NCI-H1436 (cell line): ENCODE measurements at places on chromosomes 13 and 19.

- no peak for DNase-seq
Observed at GRCh38 chr13:49098771-49099512, 121.2 kb upstream of the MLNR start.

DNA sequence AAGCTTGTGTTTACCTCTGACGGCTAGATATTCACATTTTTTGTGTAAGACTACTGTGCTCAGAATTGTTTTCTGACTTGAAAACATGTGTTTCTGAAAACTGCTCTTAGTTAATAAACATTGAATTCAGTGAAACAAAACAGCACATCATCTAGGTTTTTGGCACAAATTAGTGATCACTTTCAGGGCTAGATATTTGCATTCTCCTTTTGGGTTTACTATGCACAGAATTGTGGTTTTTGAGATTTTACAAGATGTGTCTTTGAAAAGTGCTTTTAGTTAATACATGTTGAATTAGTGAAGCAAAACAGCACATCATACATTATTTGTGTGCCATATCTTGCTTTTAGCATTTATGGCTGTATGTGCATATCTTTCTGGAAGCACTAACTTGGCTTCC, 8.2 kb upstream of the PARP4 start:
- no peak for DNase-seq

DNA sequence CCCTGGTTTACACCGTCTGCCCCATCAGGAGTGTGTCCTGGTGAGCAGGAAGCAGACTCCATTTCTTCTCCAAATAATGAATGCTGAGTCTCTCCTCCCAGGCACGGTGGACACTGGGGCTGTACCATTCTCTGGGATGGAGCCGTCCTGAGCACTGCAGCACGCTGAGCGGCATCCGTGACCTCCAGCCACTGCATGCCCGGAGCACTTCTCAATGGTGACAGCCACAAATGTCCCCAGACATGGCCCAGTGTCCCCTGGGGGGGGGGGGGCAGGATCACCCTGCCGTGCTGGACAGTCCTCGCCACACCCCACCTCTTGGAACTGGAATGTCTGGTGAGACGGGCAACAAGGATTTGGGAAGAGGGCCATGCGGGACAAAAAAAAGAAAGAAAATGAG, 37.4 kb downstream of the GNG7 start:
- DNase-seq = no peak

DNA sequence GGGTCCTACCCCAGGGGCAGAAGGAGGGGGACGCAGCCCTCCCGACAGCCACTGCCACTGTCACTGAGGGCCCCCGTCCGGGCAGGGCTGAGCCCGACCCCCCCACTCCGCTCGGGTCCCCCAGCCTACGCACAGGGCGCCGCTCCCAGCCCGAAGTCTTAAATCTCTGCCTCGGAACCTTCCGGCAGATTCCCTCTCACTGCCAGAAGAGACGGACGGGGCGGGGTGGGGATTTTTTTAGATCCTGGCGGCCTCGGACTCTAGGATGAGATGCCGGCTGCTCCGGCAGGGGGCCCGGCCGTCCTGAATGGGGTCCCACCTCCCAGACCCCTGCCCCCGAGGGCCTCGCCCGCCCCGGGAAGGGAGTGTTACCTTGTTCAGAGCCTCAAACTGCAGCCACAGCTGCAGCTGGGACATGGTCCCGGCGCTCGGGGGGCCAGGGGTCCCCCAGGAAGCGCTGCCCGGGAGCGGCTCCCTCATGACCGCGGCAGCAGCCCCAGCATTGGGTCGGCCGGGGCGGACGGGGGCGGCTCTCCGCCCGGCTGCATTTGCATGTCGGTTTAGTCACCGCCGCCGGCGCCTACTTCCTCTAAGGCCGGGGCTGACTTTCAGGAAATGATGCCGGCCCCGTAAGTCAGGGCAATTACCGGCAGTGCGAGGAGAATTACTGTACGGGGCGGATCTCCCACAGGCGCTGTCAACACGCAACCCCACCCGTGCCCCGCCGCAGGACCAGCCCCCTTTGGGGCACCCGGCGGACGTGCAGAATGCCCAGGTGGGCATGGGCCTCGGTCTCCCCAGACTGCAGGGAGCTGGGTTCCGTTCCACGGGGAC, 28.1 kb downstream of the GPX4 start:
- peak; percentile 51 for DNase-seq

- no peak for DNase-seq
Observed at GRCh38 chr13:34751044-34751443, 191.0 kb upstream of the NBEA start.

GRCh38 chr19:40718774-40719391, 2.0 kb downstream of the ITPKC start:
- DNase-seq = no peak

- DNase-seq = no peak
Observed at GRCh38 chr19:21611659-21612402, 106.4 kb downstream of the ZNF429 start.

GRCh38 chr13:110525328-110526319, 35.9 kb downstream of the RAB20 start:
- DNase-seq = peak; percentile 69

- no peak for DNase-seq
Observed at GRCh38 chr19:58554494-58555368, at the start of gene CHMP2A. TSS of gene CHMP2A (minus strand) at chr19:58555105. CDS start at chr19:58554212, 893 bp downstream.

GRCh38 chr19:2062389-2062729, 11.3 kb upstream of the MKNK2 start:
- no peak for DNase-seq

- no peak for DNase-seq
Observed at GRCh38 chr13:34765446-34766180, 176.5 kb upstream of the NBEA start.

GRCh38 chr13:78881054-78881453, 222.1 kb upstream of the OBI1 start:
- DNase-seq = peak; percentile 4

- DNase-seq = no peak
Observed at GRCh38 chr13:31670831-31671617, 68.3 kb upstream of the RXFP2 start.

GRCh38 chr13:111659842-111660241, 339.4 kb downstream of the TEX29 start:
- no peak for DNase-seq

DNA sequence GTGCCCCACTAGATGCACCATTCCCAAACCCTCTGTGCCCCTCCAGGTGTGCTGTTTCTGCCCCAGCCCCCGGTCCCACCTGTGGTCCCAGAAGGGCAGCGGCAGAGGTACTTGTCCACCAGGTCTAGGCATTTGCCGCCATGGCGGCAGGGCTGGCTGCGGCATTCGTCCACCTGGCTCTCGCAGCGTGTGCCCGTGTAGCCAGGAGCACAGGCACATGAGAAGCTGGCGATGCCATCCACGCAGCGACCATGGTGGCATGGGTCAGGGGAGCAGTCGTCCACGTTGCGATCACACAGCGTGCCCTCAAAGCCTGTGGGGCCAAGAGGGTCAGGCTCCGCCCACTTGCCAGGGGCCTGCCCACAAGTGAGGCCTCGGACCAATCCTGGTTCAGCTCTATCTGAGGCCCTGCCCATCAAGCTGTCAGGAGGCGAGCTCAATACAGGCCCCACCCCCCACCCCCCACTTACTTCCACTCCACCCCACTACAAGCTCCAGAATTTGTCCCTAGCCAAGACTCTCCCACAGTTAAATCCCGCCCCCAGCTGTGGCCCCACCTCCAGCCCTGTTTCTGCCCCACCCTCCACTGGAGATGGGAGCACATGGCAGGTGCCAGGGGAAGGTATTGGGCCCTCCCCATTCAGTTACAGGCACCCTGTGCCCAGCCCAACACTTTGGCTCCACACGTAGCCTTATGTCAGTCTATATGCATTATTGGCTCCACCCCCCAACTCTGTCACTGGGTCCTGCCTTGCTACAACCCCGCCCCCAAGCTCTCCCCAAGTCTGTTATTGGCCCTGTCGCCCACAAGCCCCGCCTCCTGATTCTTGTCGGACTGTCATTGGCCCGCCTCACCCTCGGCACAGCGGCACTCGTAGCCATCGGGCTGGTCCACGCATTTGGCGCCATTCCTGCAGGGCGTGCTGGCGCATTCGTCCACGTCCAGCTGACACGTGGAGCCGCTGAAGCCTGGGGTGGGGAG, 13.5 kb downstream of the NOTCH3 start:
- DNase-seq = no peak

- DNase-seq = no peak
Observed at GRCh38 chr13:26605845-26606244, 48.4 kb downstream of the WASF3 start.

GRCh38 chr19:51354103-51354741, 12.0 kb downstream of the ETFB start:
- DNase-seq = no peak

GRCh38 chr13:102452836-102453235, 51.0 kb upstream of the FGF14 start:
- no peak for DNase-seq

DNA sequence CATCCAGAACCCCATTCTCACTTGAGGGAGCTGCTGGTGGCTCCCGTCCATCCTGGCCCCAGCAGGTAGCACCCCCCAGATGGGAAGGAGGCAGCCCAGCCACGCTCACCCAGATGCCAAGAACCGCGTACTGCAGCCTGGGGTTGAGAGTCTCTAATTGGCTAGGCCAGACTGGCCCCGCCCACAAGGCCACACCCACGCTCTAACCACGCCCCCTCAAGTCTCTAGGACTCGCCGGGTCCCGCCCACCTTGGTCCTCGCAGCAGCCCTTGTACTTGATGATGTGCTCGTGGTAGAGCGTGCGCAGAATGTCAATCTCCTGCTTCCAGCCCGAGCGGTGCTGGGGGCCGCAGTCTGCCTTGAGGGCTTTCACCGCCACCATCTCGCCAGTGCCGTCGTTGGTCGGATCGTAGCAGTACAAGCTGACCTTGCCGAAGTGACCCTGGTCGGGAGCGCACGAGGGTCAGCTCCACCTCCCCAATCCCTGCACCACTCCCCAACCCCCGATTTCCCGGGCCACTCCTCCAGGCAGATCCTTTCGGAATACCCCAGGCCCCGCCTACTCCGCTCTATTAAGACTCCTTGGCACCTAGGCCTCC, 14.5 kb upstream of the ICAM3 start:
- DNase-seq = no peak

DNA sequence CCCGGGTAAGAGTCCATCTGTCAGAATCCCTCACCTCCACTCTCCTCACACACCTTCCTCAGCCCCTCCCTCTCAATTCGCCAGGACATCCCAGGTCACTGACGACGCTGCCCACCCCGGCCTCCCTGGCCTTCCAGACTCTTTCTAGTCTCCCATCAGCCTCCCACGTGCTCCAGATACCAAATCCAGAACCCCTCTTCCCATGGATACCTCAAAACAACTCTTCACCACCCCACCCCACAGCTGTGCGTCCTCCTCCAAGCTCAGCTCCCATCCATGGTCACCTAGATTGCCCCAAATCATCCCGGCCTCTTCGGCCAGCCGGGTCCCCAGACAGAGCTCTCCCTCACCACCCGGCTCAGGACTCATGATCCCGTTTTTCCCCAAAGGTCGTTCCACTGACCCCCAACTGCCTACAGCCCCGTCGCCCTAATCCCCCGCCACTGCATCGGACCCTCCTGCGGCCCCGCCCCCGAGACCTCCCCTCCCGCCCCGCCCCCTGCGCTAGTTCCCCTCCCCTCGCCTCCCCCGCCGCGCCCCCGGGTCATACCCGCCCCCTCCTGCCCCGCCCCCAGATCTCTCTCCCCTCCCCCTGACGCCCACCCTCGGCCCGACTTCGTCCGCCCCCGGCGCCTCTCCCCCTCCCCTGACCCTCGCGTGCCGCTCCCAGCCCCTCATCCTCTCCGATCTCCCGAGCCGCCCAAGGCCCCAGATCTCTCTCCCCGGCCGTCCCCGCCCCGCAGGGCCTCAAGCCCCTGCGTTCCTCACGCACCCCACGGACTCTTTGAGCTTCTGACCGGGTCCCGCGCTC, 546 bp downstream of the UBXN6 start:
- DNase-seq = peak; percentile 51

GRCh38 chr19:6500837-6501739, 1.0 kb downstream of the TUBB4A start:
- DNase-seq = no peak

GRCh38 chr19:23527797-23528196, 132.5 kb upstream of the ZNF91 start:
- no peak for DNase-seq

DNA sequence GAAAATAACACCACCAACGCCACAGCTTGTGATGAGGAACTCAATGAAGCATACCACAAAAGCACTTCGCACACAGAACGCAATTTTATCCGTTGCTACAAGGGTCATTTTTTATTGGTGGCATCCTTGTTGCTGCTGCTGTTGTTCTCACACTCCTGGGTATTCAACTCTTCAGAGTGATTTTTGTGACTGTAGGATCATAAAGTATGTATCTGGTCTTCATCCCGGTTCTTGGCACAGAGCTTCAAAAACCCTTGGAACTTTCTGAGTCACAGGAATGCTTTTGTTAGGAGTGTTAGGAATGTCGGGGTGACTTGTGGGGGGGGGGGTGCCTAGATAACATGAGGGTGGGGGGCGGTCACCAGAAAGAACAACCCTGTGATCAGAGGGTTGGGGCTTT, 108.4 kb downstream of the ZNF557 start:
- no peak for DNase-seq

DNA sequence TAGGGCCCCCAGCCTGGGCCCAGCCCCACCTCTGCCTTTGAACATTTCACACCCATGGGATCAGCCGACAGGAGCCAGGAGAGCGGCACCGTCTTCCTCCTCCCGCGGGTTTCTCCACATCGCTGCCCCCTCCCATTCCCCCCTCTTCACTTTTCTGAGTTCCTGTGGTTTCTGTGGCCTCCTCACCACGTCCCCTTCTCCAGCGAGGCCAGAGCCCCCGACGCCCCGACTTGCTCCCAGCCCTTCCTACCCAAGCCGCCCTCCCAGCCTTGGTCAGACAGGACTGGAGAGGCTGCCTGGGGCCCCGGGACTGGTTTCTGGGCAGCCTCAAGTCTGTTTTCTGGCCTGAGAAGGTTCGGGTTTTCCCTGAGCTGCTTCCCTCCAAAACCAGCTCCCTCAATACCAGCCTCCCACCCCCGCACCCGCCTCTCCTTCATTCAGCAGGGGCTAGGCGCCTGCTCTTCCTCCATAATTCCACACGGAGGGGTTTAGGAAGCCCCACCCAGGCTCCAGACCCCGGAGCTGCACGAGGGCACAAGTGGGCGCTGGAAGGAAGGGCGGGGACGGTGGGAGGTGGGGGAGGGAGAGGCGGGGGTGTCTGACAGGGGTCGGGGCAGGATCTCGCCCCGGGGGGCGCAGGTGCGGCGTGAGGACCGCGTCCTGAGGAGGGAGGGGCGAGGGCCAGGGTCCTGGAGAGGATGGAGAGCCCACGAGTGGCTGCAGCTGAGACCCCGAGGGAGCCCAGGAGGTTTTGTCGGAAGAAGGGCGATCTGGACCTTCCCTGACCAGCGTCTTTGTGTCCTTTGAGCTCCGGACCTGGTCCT, 4.0 kb upstream of the SIGLEC10 start:
- DNase-seq = no peak

GRCh38 chr19:33403973-33404304, 30.4 kb downstream of the CEBPG start:
- no peak for DNase-seq

GRCh38 chr19:6259312-6259861, 20.4 kb downstream of the MLLT1 start:
- DNase-seq = no peak
